Activated T-cell treated with anti-CD3 and anti-CD28 coated beads, Interleukin-2, amount 50 U/mL, for 48 hours (primary cell): ENCODE measurements at places on chromosomes 12 and 14.

GRCh38 chr14:39483682-39484081, 51.4 kb upstream of the FBXO33 start:
- no peak for DNase-seq

GRCh38 chr12:62249419-62249818, 10.8 kb upstream of the USP15 start:
- no peak for DNase-seq

- no peak for DNase-seq
Observed at GRCh38 chr12:125861299-125862281, 796.4 kb downstream of the AACS start.

- DNase-seq, result no peak
Observed at GRCh38 chr14:46053221-46053620, 598.4 kb downstream of the RPL10L start.

GRCh38 chr14:64232095-64232838, 61.9 kb downstream of the ESR2 start:
- peak; percentile 59 for DNase-seq

- DNase-seq, result no peak
Observed at GRCh38 chr12:54765652-54766051, 88.7 kb upstream of the MUCL1 start.

- no peak for DNase-seq
Observed at GRCh38 chr12:113400362-113400761, 3.3 kb downstream of the SDS start.

GRCh38 chr14:76006253-76006652, 20.7 kb downstream of the IFT43 start:
- no peak for DNase-seq

GRCh38 chr12:18969512-18969911, 160.0 kb upstream of the PLEKHA5 start:
- no peak for DNase-seq

GRCh38 chr12:7583471-7583870, 79.9 kb upstream of the CD163 start:
- DNase-seq, result no peak

- no peak for DNase-seq
Observed at GRCh38 chr12:44193281-44193680, 357.4 kb downstream of the TMEM117 start.

- DNase-seq, result peak; percentile 61
Observed at GRCh38 chr12:42589465-42590329, at the start of gene PRICKLE1. Gene PRICKLE1 (minus strand): TSS chr12:42589746. CDS start chr12:42472516, 117,230 bp downstream.

- no peak for DNase-seq
Observed at GRCh38 chr14:89202413-89203190, 214.4 kb downstream of the FOXN3 start.

DNA sequence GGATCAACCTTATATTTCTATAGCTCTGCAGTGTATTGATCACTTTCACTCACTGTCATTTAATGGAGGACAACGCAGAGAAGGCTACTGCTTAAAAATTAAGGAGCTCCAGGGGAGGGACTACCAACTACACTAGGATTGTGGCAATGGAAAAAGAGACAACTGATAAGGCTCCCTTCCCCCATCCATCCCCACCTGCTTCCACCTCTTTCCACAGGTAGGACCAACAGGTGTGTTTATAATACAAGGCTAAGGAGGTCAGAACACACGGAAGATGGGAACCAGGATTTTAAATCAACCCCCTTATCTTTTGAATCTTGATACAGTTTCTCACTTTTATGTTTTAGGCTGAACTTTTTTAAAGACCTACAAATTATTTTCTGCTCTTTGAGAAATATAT, 90.8 kb downstream of the STAB2 start:
- DNase-seq, result no peak

GRCh38 chr12:62722971-62723680, 211.8 kb downstream of the PPM1H start:
- no peak for DNase-seq

- DNase-seq, result no peak
Observed at GRCh38 chr14:85241022-85241855, 288.7 kb upstream of the FLRT2 start.

DNA sequence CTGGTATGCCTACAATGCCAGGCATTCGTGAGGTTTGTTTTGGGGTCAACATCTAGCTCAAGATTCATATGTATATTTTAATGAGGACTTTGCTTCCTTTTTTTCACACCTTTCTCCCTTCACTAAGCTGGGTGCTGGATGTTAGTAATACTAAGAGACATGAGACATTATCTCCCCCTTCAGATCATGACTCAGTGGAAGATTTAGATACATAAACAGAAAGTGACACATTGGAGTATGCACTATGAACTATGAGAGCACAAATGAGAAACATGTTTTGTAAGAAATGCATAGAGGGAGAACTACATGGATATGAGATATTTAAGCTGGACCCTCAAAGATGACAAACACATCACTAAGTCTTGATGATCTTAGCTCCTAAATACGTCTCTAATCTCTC, 286.3 kb downstream of the RPAP3 start:
- DNase-seq, result no peak

GRCh38 chr12:82099216-82099615, 259.0 kb downstream of the CCDC59 start:
- DNase-seq, result no peak

- DNase-seq, result no peak
Observed at GRCh38 chr14:96713426-96713825, 83.8 kb upstream of the VRK1 start.

DNA sequence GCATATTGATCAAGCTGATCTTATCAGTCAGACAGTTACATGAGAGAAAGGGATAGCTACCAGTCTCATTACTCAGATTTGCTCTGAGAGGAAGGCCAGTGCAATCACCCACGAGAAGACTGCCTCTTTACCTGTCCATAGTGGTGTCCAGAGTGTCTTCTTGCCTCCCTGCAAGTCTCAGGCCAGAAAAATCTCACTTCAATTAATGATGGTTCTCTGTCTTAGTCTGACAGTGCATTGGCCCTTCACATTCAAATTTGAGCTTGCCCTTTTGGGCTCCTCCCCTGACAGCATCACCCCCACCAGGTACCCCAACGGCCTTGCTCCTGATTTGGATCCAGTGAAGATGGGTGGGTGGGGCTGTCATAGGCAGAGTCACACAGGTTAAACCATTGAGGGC, at the start of gene AICDA:
TSS of gene AICDA (minus strand) at position 231 of the 400 bp plus-strand sequence. CDS start at position 139, 92 bp downstream.
- DNase-seq, result no peak

DNA sequence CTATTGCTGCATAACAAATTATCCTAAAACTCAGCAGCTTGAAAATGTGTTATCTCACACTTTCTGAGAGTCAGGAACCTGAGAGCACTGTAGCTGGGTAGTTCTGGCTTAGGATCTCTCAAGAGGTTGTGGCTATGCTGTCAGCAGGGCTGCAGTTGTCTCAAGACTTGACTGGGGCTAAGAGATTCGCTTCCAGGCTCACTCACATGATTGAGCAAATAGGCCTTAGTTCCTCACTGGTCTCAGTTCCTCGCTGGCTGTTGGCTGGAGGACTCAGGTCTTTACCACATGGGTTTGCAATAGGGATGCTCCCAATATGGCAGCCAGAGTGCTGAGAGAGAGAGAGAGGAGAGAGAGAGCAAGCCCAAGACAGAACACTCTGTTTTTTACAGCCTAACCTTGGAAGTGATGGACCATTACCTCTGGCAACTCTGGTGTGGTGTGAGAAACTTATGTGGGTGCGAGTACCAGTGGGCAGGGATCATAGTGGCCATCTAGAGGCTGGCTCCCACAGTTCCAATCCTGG, 15.9 kb upstream of the DHRS2 start:
- DNase-seq, result no peak

DNA sequence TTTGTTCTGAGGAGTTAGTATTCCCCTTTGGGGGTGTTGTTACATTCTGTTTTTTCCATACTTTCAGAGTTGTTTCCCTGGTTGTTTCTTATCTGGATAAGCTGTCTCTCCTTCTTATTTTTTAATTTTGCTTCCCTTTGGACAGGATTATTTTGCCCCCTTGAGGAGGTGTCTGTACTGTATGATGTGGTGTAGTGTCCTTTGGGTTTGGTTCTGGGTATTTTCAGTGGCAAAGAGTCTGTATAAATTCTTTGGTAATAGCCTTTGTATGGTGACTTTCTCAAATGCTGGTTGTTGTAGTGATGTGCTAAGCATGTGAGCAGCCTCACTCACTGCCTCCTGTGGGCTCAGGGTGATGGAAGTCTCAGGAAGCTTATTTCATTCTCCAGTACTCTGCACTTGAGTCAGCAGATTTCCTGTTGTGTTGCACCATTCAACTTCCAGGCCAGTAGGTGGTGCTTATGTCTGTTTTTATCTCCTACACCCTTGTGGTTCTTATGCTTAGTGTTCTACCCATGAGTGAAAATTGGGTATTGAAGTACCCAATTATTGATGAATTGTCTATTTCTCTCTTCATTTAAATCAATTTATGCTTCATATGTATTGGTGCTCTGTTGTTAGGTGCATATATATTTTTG, 103.3 kb upstream of the PMCH start:
- no peak for DNase-seq

- DNase-seq, result no peak
Observed at GRCh38 chr12:58496411-58497190, 423.7 kb downstream of the LRIG3 start.

- DNase-seq, result no peak
Observed at GRCh38 chr12:65517656-65518210, 239.2 kb downstream of the MSRB3 start.

DNA sequence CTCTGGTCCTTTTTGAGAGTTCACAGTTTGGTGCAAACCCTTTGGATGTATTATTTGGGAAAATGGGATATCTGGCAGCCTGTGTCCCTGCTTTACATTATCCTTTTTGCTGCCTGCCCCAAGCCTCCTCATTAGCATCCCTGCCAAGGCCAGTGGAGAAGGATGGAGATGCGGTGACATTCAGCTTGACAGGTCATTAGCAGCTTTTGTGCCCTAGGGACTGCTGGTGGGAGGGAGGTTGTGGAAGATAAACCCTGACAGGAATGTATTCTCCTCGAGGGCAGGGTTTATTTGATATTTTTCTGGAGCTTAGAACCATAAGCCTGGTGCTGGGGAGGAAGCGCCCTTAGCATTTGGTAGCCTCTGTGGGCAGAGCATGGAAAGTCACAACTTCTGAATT, 49.3 kb downstream of the PTPN11 start:
- DNase-seq, result no peak

DNA sequence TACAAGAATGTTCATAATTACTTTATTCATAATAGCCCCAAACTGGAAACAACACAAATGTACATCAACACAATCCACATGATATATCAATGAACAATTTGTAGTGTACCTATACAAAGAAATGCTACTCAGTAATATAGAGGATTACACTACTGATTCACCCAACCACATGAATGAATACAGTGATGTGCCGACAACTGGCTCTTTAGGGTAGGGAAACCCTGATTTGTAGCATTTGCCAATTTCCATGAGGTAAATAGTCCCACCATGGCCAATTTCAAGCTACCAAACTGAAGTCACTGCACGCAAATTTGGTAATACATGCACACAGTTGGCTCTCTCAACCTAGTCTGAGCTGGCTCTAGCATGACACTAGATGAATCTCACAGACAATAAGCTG, 190.4 kb upstream of the KRR1 start:
- DNase-seq, result no peak

GRCh38 chr14:56046996-56047395, 71.2 kb upstream of the PELI2 start:
- no peak for DNase-seq

DNA sequence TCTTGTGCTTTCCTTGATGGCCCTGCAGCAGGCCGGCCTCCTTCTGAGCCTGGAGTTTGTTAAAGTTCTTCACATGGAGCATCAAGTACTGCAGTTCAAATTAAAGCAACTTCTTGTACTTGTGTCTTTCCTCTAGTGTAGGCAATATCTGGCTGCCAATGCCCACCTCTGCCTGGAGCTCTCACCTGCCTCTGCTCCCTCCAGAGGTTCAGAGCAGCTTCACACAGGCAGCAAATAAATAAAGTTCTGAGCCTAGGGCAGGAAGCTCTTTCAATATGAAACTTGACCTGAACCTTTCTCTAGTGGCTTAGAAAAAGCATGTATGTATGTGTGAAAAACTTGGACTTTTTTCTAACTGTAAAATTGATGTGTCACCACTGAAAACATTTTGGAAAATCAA, 65.9 kb downstream of the ITPR2 start:
- DNase-seq, result no peak

DNA sequence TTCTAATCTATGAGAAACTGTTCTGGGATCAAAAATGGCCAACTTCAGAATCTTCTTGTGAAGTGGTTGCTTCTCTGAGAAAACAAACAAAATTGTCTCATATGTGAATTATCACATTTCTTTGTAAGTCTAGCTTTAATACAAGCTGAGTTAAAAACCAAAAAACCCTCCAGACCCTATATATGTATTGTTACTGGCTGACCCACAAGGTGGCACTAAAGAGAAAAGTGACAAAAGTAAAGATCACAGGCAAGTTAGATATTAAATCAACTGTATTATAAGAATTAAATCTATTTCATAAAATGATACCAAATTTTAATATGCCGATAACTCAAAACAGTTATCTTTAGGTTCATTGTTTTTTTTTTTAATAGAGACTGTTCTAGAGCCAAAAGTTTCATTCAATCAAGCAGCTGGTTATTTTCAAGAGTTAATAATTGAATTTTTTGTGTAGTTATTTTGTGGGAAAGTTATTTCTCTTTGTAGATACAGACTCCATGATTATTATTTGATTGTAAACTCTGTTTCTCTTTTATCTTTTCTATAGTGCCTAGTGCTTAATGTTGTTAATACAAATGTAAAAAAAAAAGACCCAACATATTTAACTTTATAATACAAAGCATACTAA, 7.5 kb upstream of the TRHDE start:
- no peak for DNase-seq

DNA sequence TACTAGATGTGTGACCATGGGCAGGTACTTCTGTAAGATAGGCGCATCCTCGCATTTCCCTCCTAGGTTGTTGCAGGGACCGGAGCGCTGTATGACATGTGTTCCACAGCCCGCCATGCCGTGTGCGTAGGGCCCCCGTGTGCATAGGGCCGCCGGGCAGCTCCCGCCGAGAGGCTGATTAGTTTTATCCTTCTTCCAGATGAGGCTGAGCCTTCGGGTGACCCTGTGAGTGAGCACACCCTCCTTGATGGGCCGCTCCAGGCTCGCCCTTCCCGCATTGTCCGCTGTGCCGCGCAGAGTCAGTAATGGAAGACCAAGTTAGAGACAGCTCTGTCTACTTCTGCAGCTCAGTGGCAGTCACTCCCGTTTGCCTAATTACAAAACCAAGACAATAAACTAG, 72.9 kb upstream of the DYNC1H1 start:
- DNase-seq, result no peak

- no peak for DNase-seq
Observed at GRCh38 chr12:105048315-105048714, 35.9 kb downstream of the ALDH1L2 start.

- no peak for DNase-seq
Observed at GRCh38 chr14:99099051-99099787, 172.8 kb downstream of the BCL11B start.

DNA sequence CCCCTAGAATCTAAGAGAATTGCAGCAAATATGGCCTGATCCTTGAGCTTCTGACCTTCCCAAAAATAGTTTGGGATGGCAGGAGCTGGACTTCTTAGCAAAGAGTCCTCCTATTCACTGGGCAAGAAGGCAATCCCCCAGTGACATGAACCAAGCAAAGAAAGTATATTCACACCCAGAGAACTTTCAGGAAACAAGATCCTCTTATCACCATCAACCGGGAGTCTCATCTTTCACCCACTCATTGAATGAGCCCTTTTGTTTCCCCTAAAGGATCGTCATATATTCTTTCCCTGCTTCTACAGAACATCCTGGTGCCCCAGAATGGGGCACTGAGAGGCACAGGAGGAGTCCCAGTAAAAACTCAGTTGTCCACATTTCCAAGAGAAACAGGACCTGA, 19.7 kb downstream of the SPTB start:
- DNase-seq, result no peak
